Stimulated activated CD8-positive, alpha-beta memory T cell treated with anti-CD3 and anti-CD28 coated beads, Interleukin-4, amount 100 ng/mL, for 1 hour (primary cell): ENCODE measurements at places on chromosomes 1 and 21.

DNA sequence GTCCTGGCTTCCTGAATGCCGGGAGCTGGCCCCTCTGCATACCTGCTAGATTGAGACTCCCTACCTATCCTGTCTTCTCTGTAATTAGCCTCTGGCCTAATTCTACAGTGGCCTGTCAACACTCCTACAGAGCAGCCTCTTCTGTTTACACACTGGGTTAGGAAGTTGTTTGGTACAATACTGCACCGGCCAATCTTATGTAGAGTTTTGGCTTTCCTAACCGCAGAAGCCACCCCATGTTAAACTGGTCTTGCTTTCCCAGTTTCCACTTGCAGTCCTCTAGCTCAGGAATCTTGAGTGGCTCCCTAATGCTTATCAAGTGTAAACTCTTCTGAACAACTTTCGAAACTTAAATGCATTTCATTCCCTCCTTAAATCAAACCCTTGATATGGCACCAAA is 42.8 kb downstream of the DPH5 start:
- no peak for DNase-seq

- no peak for DNase-seq
These were observed 1.8 kb upstream of the CTPS1 start for GRCh38 chr1:40977716-40978115.

GRCh38 chr1:107649023-107649422 is 316.0 kb downstream of the VAV3 start:
- no peak for DNase-seq

GRCh38 chr1:213183036-213183672 is 132.1 kb downstream of the RPS6KC1 start:
- no peak for DNase-seq

GRCh38 chr21:24955275-24955961 is 651.9 kb downstream of the MRPL39 start:
- no peak for DNase-seq

DNA sequence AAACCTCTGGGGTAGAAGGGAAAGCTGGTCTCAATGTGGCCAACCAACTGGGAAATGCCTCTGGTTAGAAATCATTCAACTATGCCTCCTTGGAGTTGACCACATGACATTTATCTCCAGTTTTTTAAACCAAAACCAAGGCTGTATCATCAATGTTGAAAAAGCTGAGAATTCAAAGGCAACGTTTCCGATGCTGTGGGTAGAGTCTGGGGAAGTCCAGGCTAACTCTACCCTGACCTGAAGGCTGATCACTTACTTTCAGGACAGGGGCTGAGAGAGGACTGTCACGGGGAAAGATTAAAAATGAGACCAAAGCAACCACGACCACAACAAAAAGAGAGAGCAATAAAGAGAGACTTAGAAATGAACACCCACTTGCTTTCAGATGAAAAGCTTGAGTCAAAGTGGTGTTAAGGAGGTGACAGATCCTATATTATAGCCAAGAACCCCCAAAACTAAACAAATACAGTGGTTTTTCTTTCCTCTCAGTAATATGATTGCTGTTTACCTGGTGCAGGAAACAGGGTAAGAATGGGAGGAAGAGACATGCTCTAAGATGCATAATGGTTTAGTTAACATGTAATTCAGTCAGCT is 90.8 kb upstream of the TNFSF4 start:
- DNase-seq = no peak
